ENCODE measurements at places on chromosomes 6 and 20.

GRCh38 chr20:45032781-45033180, 66.5 kb downstream of the STK4 start:
- DNase-seq, result no peak

- DNase-seq, result peak; percentile 26
Measured at GRCh38 chr20:46350201-46350985, 42.1 kb upstream of the CDH22 start.

DNA sequence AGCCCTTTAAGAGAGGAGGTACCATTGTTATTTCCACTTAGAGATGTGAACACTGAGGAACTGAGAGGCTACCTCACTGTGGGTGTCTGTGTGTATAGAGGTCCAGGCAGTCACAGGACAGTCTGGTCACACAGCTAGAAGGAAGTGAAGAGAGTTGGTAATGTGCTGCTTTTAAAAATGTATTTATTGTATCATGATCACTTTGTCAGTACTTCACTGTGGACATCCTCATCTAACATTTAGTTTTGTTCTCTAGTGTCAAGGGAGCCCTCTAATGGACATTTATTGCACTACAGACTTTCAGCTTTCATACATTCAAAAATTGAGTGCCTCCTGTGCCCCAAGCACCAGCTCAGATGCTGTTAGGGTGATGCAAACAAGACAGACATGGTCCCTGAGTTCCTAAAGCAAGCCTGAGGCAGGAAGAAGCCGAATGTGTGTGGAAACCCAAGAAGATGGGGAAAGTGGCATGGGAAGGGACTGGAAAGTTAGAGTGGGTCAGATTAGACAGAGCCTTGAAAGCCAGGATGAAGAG, 123.0 kb downstream of the SLC16A10 start:
- DNase-seq, result peak; percentile 38

DNA sequence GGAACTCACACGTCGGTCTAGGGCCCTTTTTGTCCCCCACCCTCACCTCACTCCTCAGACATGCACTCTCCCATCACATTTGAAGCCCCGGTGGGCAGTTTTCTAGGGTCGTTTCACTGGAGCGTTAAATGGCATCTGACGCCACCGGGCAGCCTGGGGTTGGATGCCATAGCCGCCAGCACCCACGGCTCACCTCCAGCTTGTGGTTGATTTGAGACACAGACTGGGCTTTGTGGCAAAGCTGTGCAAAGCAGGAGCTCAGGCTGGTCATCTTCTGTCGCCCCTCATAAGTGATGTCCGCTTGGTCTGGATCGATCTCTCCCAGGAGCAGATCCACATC, 530 bp downstream of the GOPC start:
- DNase-seq, result no peak
